Aorta (tissue), 5 donors: ENCODE measurements at places on chromosomes 12 and 14. TPM values are rescaled to one million over a fixed set of nuclear protein-coding genes. Genes with fewer than 3 reads are reported as not detected.

CISTR gene
- total RNA-seq: not detected

FBXO34 gene
- 22.2 TPM for total RNA-seq

AJUBA gene
- 16.2 TPM for total RNA-seq

ZDHHC22 gene
- not detected for total RNA-seq

KRT6C gene
- not detected for total RNA-seq

SYCP3 gene
- total RNA-seq: 0.65 TPM

RPGRIP1 gene
- 2.3 TPM for total RNA-seq

IL23A gene
- total RNA-seq: not detected

TSPAN9 gene
- 50.6 TPM for total RNA-seq
